ENCODE measurements at places on chromosomes 2 and 18. TPM values are rescaled to one million over a fixed set of nuclear protein-coding genes. Genes with fewer than 3 reads are reported as not detected.

The CCDC102B gene
- total RNA-seq = 0.92 TPM

The RSAD2 gene
- 0.44 TPM for total RNA-seq

DNA sequence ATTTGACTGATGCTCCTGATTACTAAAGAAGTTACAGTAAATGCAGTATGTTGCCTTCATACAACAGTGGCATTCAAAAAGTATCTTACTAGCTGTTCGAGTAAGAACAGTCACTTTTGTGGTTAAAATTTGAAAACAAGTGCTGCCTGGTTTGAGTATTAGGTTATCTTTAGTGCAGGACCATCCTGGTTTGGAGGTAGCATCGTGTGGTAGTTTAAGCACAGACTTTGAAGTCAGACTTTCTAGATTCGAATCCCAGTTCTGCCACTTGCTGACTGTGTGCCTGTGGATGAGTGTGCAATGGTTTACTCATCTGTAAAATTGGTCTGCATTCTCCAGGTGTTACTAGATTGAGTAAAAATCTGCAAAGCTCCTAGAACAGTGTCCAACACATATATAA, 96.8 kb downstream of the SGPP2 start:
- no peak for DNase-seq

DNA sequence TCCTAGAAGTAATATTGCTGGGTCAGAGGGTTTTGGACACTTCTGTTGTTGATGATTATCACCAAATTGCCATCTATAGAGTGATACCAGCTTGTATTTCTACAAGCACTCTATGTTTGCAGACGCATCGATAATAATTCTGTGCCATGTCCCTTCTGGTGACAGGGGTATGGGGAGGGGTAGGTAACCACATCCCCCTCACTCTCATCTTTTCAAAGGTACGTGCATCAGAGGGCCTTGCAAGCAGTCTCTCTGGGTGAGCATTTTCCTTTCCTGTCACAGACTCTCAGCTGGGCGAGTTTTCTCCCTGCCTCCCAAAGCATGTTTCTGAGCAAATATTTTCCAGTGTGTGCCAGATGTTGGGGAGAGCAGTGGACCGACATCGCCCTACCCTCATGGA, 98.0 kb downstream of the SMAD7 start:
- DNase-seq = no peak

The DQX1 gene
- 0.41 TPM for total RNA-seq

GRCh38 chr2:43634604-43635306, 2.3 kb upstream of the PLEKHH2 start:
- peak; percentile 85 for DNase-seq

- DNase-seq = no peak
Observed at GRCh38 chr2:174059884-174060244, 94.7 kb upstream of the SP3 start.

- no peak for DNase-seq
Observed at GRCh38 chr2:126304154-126304553, 351.8 kb upstream of the GYPC start.

The CHST9 gene
- 0.05 TPM for total RNA-seq

DNA sequence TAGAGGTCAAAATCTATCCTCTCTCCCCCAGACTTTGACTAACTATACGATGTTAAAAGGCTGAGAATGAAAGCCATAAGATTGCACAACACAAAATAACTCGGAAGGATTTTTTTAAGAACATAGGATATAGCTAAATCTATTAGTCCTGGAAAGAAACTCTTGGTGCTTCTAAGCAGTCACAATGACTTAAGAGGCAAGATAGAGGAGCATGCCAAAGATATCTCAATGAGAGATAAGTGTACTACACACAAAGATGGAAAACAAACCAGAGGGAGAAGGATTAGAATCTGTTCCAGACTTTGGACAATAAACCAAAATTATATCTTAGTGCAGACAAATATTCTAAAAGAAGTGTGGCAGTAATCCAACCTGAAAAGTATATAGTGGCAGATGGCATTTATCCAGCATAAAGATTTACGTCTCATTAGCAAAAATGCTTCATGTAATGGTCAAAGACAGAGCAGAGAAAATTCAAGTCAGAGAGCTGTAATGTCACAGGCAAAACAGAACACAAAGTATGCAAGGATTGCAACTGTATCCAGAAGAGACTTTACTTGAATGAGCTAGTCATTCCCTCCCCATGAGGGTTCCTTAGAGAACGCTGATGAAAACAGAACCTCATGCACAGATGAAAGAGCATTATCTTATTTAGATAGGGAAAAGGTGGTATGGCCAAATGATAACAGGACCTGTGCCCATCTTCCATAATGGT, 28.8 kb upstream of the EVA1A start:
- no peak for DNase-seq

The ALK gene
- not detected for total RNA-seq

The INSIG2 gene
- 9.9 TPM for total RNA-seq

The FAM237A gene
- total RNA-seq = not detected

DNA sequence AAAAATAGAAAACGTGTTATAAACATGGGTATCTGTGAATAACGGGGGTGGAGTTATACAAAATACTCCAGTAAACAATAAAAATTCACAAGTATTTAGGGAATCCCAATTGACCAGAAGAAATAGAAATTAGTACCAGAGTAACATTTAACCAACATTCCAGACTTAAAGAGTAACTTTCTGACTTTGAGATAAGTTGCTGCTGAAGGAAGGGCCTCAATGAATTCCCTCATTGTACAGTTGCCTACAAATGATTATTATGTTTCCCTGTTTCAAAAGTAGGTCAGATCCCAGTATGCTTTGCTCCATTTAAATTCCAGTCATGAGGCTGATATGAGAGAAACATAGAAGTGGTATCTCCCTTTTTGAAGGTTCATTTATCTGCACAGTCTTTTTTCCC, 88.3 kb upstream of the KCNH7 start:
- DNase-seq = no peak

The RUFY4 gene
- not detected for total RNA-seq

GRCh38 chr18:50301074-50301473, 13.6 kb upstream of the CXXC1 start:
- no peak for DNase-seq

GRCh38 chr2:179655627-179656026, 205.8 kb downstream of the ZNF385B start:
- DNase-seq = no peak

- peak; percentile 13 for DNase-seq
Observed at GRCh38 chr2:178700922-178701342, 106.3 kb downstream of the TTN start.

The ABCB11 gene
- total RNA-seq = 0.05 TPM

DNA sequence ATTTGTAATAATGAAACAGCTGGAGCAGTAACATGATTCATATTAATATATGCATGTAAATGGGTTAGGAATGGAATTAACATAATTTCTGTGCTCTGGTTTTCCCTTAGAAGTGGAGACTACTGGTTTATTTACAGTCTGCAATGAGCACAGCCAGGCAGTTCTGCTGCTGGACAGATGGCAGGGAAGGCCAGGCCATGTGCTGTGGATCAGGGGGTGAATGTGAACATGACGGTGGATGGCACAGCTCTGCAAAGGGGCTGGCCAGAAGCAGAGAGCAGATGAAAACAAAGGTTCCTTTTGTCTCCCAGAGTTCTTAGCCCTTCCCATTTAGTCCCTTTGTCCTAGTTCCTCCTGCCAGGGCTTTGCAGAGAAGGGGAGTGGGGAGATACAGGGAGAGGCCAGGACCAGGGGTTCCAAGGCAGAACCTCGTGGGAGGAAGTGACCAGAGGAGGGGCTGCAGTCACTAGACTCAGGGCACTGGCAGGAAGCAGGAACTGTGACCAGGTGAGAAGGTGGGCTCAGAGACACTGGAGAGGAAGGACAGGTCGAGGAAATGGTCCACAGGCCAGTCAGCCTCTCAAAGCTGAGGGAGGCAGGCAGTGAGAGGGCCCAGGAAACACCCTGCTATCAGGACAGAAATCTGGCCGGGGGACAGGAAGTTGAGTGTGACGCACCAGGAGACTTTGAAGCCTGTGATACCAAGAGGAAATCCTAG, 112.9 kb upstream of the ATP8B1 start:
- no peak for DNase-seq

DNA sequence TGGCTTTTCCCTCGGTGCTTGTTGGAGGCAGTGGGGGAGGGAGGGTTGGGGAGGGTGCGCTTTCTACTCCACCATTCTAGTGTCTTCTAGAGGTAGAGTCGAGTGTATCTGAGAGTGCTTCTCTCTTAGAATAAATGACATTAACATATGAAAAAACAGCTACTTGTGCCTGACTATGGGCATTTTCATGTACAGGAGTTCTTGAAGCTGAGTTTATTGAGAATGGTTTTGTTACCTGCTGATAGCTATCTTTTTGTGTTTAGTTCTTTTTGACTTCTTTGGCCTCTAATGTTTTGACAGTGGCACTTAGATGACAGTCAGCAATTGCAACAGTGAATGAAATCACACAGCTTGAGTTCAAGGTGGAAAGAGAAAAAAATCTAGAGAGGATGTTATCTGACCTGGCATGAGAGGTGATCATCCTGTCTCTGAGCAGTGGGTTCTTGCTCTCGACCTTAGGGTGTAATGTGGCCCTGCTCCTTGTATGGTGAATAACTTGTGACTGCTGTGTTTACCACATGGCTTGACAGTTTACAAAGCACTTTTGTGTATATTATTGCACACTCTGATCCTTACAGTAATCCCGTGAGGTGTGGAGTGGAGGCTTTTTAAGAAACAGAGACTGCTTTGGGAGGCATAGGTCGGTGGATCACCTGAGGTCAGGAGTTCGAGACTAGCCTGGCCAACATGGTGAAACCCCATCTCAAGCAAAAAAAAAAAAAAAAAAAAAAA, 86.7 kb downstream of the AGAP1 start:
- no peak for DNase-seq

- no peak for DNase-seq
Observed at GRCh38 chr2:122108186-122108585, 352.7 kb downstream of the TSN start.

GRCh38 chr2:168165397-168165796, 82.0 kb downstream of the STK39 start:
- DNase-seq = no peak

DNA sequence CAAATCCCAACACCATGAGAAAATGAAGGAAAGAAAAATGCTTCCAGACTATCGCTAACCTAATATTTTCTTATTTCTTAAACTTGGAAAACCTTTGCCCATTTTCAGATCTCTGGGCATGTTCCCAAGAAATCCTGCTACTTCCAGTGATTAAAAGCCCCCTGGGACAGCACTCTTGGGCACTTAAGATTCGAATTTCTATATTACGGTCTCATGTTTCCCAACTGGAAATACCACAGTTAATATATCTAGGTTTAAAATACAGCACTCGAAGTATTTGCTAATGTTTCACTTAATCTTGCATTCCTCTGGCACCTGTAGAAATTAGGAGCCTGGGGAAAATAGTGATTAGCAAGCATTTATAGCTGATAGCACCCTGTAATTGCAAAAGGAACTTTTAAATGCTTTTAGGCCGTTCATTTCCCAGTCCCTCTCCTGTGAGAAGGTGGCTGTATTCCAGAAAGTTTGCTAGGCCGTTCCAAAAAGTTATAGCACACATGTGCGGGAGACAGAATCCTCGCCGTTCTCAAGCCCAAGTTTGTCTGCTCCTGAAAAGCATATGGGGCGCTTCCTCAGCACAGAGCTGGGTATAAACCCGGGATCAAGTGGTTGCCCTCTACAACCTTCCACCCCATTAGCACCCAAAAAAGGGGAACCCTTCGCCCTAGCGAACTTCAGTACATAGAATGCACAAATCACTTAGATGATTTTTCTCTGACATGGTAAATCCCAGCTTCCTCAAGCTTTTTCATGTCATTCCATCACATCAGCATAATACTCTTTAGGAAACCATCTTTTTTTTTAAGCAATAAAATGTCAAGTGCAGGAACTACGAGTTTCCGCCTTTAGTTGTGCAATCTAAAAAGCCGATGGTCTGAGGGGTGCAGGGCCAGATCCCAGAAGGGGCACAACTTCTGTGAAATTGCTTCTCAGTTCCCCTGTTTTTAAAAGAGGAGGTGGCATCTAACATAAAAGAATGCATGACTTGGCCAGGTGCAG, 60.6 kb downstream of the DIPK1C start:
- DNase-seq = no peak

The PLA2R1 gene
- total RNA-seq = 5.7 TPM

GRCh38 chr2:216352653-216353270, 19.5 kb downstream of the MARCHF4 start:
- no peak for DNase-seq

DNA sequence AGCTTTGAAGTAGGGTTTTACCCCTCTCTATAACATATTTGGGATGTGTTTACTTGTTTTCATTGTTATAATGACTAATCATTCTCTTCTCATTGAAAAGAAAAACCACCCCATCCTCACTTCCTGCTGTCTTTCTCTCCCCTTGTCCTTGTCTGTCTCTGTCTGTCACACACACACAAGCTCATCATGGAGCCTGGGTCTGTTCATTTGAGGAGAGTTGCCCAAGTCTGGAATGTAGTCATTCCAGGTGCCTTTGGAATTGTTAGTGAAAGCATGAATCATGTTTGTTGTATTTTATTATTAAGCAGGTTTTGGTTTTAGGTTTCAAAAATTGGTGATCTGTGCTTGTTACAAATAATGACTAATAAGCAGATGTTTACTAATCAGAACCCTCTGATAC, 133.5 kb upstream of the IL1R2 start:
- no peak for DNase-seq

DNA sequence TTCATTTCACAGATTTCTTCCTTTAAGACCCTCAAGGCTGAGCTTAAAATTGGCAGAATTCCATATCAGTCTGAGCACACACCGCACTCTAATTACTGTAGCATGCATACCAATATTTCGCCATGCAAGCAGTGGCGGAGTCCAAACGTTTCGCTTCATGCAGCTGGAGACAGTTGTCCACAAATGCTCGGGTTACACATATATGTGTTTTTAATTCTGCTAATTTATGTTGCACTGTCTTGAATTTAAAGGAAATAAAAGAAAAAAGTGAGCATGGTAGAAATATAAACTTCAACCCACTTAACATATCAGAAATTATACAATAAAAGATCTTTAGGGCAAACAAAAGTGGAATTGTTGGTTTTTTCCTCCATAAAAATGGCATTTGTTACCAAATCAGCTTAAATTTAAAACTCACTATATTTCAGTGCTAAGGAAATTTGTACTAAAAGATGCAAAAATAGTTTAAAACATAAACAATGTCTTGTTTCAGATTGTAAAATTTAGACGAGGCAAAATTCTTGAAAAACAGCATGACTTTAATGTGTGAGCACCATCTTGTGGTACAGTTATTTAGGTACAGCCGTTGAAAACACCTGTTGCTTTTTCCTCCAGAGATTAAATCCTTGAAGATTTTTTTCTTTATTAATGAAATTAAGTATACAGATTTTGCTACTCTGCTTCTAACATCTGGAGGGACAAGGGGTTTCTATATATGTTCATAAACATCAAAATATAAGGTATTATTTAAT, 24.1 kb upstream of the KANSL1L start:
- DNase-seq = peak; percentile 30

- DNase-seq = no peak
Observed at GRCh38 chr2:13681936-13682335, 950.6 kb upstream of the LRATD1 start.

Measured in Panc1 (cell line).